Diencephalon (tissue), 1 donor: ENCODE measurements at places on chromosomes 2 and 18. TPM values are rescaled to one million over a fixed set of nuclear protein-coding genes. Genes with fewer than 3 reads are reported as not detected.

TGFA gene
- 18.2 TPM for total RNA-seq

IL36B gene
- not detected for total RNA-seq

PRSS56 gene
- 1.6 TPM for total RNA-seq

GMCL1 gene
- 14.3 TPM for total RNA-seq

PHOSPHO2 gene
- 19.8 TPM for total RNA-seq
